Activated naive CD8-positive, alpha-beta T cell treated with anti-CD3 and anti-CD28 coated beads, Interleukin-2, amount 10 ng/mL, durations not matched to agents 7 days and 5 days (primary cell): ENCODE measurements at places on chromosomes 11 and 22.

- DNase-seq: no peak
These were observed 14.2 kb upstream of the APOBEC3A start for GRCh38 chr22:38943201-38943600.

GRCh38 chr11:19727246-19727645 lies 14.6 kb downstream of the NAV2 start:
- DNase-seq: no peak

GRCh38 chr22:25334162-25334490 lies 114.7 kb downstream of the CRYBB2 start:
- peak; percentile 75 for DNase-seq

DNA sequence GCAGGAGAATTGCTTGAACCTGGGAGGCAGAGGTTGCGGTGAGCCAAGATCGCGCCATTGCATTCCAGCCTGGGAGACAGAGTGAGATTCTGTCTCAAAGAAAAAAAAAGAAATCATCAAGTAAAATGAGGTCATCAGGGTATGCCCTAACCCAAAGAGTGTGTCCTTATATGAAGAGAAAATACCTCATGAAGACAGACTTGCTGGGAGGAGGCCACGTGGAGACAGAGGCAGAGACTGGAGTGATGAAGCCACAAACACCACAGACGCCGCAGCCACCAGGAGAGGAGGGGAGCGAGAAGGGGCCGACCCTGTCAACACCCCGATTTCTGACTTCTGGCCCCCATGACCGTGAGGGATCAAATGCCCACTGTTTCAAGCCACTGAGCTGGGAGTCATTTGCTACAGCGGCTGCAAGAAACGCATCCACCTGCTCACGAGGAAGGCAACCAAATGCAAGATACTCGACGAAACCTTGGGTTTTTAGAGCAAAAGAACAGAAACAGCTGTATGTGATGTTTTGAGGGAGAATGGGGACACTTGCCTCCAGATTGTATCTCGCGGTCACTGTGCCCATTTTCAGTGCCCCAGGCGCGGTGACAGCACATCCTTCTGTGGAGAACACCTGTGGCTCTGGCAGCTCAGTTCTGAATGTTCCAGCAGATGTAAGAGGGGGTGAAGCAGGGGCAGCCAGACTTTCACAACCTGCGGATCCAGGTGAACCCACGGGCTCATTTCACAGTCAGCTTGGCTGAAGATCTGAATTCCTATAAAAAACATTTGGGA lies 1317.2 kb downstream of the TBC1D22A start:
- DNase-seq: no peak

DNA sequence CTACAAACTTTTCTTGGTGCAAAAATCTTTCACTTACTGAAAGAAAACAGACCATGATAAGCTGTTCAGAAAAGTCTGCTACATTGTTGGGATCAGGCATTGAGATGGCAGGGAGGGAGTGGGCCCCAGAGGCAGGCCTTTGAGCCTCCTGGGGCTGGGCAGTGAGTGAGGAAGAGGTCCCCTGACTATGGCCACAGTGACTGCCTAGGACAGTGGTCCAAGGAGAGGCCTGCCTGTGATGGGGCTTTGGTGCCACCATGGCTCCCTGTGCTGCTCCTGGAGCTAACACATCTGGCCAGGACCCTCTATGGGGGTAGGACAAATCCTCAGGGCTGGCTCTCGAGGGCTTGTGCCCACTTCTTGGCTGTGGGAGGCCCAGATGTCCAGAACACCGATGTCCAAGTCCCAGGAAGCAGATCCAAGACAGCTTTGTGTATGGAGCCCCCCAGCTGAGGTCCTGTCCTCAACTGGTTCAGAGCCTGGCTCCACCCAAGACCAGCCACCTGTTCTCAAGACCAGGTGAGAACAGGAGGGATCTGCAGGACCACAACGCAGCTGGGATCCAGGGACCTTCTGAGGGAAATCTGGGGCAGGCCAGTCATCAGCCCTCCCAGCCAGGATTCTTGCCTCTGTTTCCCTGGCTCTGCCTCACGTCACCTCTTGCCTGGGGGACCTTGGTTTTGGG lies 36.9 kb downstream of the PPM1F start:
- no peak for DNase-seq

DNA sequence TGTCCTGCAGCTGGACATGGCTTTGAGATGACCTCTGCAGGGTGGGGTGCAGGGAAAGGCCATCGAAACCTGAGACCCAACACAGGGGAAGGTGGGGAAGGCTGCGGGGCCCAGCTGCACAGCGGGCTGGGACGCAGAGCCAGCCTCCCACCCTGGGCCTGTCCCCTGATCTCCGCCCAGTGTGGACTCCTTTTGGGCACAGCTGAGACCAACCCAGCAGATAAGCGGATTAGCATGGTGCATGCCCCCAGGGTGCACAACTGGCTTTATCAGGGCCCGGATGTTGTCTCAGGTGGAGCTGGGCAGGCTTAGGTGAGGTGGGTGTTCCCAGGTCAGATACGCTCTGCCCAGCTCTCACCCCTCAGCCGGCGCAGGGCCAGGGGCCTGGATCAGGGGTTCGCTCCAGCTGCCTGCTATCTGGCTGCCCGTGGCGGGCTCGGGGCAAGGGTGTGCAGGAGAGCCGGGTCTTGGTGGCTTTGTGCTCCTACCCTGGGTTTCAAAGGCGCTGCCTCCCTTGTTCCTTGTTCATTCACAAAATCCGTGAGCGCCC lies 28.1 kb upstream of the MUC5AC start:
- DNase-seq: no peak

GRCh38 chr11:57094181-57094935 lies 87.4 kb upstream of the LRRC55 start:
- no peak for DNase-seq

- DNase-seq: no peak
These were observed 118.1 kb downstream of the TIMP3 start for GRCh38 chr22:32919629-32920028.

- DNase-seq: no peak
These were observed 32.4 kb upstream of the ETS1 start for GRCh38 chr11:128619540-128620308.

DNA sequence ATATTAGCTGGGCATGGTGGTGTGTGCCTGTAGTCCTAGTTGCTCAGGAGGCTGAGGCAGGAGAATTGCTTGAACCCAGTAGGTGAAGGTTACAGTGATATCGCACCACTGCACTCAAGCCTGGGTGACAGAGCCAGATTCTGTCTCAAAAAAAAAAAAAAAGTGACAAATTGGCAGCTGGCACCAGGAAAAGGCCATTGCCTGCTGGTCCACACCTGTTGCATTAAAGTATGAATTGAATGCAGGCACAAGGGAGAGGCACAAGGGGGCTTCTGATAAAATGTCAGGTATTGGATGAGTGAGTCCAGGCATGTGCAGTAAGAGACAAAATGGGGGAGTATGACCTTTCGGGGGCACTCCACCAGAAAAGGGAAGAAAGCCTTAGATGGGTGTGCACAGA lies 28.2 kb downstream of the ZNF70 start:
- DNase-seq: no peak
